ENCODE measurements at places on chromosomes 13 and 19.

DNA sequence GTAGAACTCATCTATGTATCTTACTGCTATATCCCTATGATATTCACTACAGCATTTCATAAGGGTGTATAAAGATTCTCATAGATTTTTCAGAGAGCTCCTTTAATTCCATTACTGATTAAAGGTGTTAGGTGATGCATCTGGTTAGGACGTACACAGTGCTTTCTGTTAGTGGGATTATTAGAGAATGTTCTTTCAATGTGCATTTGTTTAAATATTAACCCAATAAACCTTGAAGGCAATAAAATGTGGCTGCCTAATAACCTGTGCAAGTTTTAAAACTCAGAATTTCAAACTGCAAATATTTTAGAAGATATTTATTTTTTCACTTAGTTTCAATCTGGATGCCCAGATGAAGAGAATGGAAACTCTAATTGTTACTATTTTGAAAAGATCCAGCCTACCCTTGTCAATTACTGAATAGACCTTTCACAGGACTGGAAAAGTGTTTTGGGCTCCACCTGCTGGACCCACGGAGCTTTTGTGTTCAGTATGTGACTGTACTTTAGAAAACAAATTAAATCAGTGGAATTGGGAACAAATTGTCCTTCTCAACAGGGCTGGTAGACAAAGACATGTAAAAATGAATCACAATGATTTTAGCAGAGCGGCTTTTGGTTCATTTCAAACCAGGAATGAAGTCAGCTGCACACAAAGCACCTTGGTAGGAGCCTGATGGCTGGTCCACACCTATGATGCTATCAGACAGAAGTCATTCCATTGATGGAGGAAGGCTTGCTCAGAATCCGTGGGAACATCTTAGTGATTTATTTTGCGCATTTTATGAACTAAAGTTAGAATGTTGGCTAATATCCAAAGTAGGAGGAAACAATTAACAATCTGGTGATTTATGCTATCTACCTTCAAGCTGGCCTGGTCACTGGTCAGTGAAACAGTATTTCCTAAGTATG lies 89.4 kb upstream of the RAP2A start:
- DNase-seq, result no peak

GRCh38 chr19:4742723-4743646 lies 19.3 kb upstream of the DPP9 start:
- no peak for DNase-seq

- no peak for DNase-seq
Measured at GRCh38 chr19:39356647-39357046, 14.4 kb downstream of the SAMD4B start.

GRCh38 chr13:57631596-57632275 lies at the start of gene PCDH17:
TSS of gene PCDH17 (plus strand) at chr13:57631744. CDS start at chr13:57632547, 803 bp downstream.
- peak; percentile 61 for DNase-seq

GRCh38 chr19:42386974-42387707 lies 3.0 kb downstream of the CNFN start:
- no peak for DNase-seq

- DNase-seq, result no peak
Measured at GRCh38 chr19:18396471-18397241, 766 bp downstream of the LRRC25 start.

GRCh38 chr13:78875792-78876580 lies 217.0 kb upstream of the OBI1 start:
- no peak for DNase-seq

DNA sequence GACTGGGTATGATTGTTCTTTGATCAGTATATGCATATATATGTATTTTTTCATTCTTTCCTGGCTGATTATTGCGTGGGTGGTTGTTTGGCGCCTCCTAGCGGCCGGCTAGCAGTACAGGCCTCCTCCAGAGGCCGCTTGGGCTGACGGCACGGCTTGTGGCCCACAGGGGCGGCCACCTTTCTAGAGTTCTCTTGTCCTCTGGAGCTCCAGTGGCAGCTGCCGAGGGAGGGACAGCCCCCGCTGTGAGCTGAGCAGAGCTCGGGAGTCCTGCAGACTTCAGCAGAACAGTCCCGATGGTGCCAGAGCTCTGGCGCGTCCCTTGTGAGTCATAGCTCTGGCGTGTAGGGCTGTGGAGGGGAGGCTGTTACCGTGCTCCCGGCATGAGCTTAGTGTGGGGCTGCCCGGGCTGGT lies 22.5 kb upstream of the ZNF429 start:
- no peak for DNase-seq

- DNase-seq, result no peak
Measured at GRCh38 chr19:6767081-6767356, 216 bp downstream of the SH2D3A start.

GRCh38 chr19:11361771-11362731 lies 6.8 kb downstream of the PLPPR2 start:
- DNase-seq, result no peak

GRCh38 chr13:33624740-33625139 lies 193.2 kb upstream of the RFC3 start:
- no peak for DNase-seq

Measured in amygdala (tissue), 56 donors.